Midbrain (tissue), 1 donor: ENCODE measurements at places on chromosomes 2 and 18.
A peak's percentile ranks its signal among the peaks of the same experiment; 100 is the strongest.

DNA sequence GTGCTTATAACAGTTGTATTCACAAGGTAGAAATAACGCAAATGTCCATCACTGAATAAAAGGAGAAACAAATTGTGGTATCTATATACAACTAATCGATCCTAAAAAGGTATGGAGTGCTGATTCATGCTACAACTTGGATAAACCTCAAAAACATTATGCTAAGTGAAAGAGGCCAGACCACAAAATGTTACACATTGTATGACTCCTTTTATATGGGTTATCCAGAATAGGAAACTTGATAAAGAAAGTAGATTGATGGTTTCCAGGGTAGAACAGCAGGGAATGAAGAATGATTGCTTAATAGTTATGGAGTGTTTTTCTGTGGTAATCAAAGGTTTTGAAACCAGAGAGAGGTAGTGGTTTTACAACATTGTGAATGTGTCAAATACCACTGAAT, 432.2 kb upstream of the TRIB2 start:
- no peak for DNase-seq

GRCh38 chr2:86234563-86235131, 35.4 kb downstream of the MRPL35 start:
- no peak for DNase-seq

DNA sequence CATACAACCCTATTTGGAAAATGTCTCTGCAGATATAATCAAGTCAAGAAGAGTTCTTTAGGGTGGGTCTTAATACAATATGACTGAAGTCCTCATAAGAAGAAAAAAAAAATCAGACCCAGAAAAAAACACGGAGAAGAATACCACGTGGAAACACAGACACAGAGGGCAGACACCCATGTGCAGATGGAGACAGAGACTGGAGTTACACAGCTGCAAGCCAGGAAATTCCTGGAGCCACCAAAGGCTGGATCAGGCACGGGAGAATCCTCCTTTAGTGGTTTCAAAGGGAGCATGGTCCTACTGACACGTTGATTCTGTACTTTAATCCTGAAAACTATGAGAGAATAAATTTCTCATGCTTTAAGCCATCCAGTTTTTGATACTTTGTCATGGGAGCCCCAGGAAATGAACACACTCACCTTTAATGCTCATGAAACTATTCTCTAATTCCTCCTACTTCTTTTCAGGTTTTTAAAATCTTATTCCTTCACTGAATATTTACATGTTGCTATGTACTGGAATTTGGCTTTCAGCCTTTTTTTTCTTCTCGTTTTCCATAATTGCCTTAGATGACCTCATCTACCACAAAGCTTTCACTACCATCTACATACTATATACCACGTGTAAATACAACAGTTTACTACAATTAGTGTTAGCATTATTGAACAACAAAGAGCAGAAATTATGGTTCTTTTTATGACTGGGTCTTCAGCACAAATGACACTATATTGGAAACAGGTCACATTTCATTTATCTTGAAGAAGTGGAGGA, 529.1 kb downstream of the IRS1 start:
- no peak for DNase-seq

- no peak for DNase-seq
These were observed 9.1 kb upstream of the COL3A1 start for GRCh38 chr2:188964976-188965546.

DNA sequence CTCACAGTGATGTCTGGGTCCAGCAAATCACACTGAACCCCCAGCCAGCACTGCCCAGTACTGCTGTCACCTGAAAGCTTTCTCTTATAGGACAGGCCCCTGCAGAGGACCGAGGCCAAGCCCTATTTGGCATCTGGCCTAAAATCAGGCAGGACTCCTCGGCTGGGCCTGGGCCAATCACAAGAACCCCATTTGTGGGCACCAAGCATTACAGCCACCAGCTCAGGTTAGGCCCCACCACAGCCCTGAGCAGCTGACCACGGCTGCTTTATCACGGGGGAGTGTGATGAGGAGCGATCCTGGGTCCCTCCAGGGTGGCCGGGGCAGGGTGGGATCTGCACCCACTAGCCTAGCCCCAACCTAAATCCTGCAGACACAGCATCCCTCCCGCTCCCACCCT, 8.2 kb downstream of the BIN1 start:
- no peak for DNase-seq

- DNase-seq, result no peak
These were observed 16.3 kb downstream of the MGAT5 start for GRCh38 chr2:134269972-134270735.

GRCh38 chr2:236656166-236656565, 86.5 kb downstream of the ACKR3 start:
- no peak for DNase-seq

GRCh38 chr18:10482363-10482984, 28.0 kb downstream of the APCDD1 start:
- no peak for DNase-seq

DNA sequence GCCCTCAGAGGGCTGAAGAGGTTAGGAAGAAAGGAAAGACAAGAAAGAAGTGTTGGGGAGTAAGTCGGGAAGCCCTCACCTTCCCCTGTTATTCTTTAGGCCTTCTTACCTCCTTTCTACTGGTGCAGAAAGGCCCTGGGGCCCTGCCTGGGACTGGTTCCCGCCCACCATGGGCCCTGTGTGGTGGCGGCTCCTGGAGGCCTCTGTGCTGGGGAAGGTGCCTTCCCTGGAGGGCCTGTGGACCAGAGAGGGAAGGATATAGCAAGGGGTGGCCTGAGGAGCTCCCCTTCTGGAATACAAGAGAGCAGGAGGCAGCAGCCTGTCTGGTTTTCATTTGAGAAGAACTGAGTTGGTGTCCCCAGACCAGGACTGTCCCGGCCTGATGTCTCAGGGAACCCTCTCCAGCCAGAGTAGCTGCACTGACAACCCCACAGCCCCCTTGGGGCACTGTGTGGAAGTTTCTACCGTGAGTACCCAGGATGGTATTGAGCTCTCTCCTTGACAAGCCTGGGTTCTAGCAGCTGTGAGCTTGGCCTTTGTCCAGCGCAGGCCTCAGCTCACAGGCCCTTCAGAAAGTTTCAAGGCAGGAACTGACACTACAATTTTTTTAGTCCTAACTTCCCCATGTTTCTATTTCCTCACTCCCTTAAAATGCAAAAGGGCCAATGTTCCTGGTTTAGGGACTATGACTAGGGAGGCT, 47.1 kb downstream of the EFR3B start:
- no peak for DNase-seq

- DNase-seq, result peak; percentile 87
These were observed at the start of gene ABI2 for GRCh38 chr2:203327901-203328759. TSS of gene ABI2 (plus strand) at chr2:203328394. CDS start at chr2:203328515, 121 bp downstream.

GRCh38 chr2:186590759-186591505, 1.1 kb downstream of the ITGAV start:
- peak; percentile 62 for DNase-seq

DNA sequence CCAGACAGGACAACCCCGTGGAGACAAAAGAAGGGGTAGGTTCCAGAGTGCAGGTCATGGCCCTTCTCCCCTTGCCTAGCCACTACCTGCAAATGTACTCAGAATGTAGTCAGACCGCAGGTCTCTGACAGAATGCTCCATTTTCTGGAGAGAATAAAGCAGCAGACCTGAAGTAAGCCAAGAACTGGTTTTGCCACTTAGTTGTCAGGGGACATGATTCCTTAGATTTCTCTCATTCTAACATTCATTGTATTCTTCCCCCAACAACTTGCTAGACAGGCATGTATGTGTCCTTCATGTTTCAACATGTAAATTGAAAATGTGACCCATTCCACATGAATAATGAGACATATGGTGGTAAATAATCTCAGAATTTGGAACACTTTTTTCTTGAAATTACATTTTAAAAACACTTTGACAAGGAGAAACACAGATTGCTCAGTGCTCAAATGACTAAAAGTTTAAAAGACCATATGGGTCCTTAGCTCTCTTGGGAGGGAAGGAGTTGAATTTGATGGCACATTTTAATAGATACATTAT, 142.4 kb downstream of the CCBE1 start:
- no peak for DNase-seq

DNA sequence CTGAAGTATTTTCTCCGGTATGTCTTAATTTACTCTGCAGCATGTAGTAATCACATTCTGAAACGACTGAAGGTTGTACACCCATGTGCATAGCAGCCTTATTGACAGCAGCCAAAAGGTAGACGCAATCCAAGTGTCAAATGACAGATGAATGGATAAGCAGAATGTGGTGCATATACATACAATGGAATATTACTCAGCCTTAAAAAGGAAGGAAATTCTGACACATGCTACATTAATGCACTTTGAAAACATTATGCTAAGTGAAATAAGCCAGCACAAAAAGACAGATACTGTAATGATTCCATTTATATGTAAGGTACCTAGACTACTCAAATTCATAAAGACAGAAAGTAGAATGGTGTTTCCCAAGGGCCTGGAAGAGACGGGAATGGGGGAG, 88.0 kb upstream of the EFEMP1 start:
- no peak for DNase-seq

DNA sequence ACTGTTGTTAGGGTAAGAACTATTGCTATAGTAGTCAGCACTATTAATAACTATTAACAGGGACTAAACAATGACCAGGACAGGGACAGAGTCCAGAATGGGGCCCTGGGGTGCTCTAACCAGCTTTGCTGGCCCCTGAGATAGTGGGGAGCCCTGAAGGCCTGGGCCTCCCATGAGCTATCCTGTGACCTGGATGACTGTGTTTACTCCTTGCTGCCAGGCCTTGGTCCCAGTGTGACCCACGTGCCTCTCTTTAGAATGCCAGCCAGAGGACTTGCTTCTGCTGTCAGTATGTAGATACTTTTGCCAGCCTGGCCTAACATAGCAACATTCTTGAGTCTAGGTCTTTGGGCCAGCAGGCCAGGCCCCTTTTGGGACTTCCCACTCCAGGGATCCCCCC, 11.4 kb downstream of the CDK5R2 start:
- no peak for DNase-seq

- DNase-seq, result no peak
These were observed 449 bp upstream of the ATRAID start for GRCh38 chr2:27211241-27211942.

- DNase-seq, result no peak
These were observed 447.7 kb downstream of the SOX11 start for GRCh38 chr2:6139916-6140315.

- DNase-seq, result no peak
These were observed 12.4 kb upstream of the RAPGEF4 start for GRCh38 chr2:172723286-172723685.

DNA sequence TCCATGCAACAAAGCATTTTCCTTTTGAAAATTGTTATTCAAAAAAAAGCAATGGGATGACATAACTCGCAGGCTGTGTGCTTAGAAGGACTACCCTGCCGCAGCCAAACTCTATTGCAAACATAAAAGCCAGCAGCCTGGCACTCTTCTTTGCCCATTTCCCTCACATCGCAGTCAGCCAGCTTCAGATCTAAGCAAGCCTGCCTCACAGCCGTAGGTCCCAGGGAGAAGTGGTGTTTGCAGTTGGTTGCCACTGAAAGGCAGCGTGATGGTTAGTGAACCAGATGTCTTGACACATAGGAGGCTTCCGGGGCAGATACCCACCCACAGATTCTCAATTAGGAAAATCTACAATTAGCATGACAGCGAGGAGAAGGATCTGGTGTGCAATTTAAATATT, 655.2 kb downstream of the RNF144A start:
- DNase-seq, result peak; percentile 4

DNA sequence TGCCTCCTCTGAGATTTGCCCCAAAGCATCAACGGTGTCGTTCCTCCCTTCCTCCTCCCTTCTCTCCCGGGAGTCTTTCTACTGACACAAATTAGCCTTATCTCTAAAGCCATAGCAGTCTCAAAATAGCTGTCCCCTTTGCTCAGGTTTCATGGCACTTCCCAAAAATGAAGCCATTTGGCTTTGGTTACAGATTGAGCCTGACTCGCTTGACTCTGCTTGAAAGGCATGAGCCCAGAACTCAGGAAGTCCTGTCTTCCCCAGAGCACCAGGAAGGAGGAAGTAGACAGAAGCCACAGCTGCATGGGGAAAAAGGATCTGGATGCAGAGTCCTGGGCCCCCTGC, 234.4 kb upstream of the RGPD4 start:
- DNase-seq, result no peak

- DNase-seq, result no peak
These were observed 48.2 kb upstream of the PPM1B start for GRCh38 chr2:44120428-44120827.

- no peak for DNase-seq
These were observed 91.1 kb downstream of the FMNL2 start for GRCh38 chr2:152425765-152426727.

DNA sequence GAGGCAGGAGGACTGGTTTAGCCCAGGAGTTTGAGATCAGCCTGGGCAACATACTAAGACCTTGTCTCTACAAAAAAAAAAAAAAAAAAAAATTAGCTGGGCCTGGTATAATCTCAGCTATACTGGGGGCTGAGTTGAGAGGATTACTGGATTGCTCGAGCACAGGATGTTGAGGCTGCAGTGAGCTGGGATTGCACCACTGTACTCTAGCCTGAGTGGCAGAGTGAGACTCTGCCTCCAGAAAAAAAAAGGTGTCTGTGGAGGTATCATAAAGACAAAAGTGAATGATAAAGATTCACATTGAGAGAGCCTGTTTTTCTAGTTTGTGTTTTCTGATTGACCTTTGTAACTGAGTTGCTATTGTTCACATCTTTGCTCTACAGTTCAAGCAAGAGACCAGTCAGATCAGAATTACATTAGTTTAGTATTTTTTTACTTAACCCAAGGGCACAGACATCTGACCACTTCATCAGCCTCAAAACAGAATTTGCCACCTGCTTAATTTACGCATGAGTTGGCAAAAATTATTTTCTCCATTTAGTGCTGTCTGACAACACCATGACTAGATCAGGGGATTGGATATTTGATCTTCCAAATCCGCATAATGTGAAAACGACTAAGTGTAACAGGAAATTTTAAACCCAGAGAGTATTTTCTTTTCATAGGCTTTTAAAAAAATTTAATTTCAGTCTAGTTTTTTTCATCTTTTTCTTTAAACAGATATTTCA, 271.0 kb downstream of the TGIF1 start:
- no peak for DNase-seq

- DNase-seq, result no peak
These were observed 228.7 kb downstream of the LRATD1 start for GRCh38 chr2:14861181-14861580.

DNA sequence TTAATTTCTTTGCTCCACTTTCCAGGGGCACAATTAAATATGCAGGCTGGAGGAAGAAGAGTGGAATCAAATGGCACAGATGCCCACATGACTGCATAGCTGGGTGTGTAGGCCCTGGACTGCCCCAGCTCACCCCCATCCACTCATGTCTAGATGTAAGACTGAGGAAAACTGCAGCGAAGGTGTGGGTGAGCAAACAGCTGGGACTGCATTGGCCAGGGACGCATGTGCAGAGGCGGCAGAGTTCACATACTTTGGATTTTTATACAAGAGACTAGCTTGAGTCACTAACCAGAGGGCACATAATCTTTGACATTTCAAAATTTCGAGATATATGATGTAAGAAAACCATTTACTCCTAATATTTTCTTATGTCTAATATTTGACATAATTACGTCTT, 60.1 kb downstream of the SPIRE1 start:
- no peak for DNase-seq
